ENCODE measurements at places on chromosomes 7 and 10.

DNA sequence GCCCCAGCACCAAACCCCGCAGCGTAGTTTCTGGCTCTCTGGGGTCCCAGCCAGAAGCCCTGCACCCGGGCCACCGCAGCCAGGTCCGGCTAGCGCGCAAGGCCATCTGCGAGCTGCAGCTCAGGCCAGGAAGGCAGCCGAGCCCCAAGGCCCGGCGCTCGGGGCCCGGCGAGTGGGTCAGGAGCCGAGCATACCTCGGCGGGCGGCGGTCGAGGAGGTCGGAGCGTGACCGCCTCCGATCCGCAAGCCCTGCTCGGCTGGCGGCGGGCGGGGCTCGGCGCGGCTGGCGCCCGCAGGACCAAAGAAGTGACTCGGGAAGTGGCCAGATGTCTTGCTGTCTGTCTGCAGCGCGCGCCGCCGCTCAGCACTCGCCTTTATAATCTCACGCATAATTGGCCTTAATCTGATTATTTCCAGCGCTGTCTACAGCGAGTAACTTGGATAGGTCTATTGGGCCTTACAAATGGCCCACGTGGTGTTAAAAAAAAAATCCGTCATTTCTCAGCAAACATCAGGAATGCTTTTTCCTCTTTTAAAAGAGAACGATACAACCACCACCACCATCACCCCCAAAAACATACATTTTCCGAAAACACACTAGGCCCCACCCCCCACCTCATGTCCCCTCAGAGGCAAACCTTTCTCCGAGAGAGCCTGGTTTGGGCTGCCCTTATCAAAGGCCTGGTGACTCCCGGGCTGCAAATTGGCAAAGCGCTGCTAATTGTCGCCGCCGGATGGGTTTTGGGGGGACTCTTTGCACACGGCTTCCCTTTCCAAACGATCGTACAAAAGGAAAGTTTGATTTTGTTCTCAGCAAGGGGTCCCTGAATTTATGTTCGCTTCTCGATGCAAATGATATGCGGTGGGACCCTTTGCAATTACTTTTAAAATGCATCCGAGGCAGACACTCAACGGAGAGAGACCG is at the start of gene DRGX:
Gene DRGX (minus strand): TSS at position 349 of the 925 bp plus-strand sequence. CDS start 649 bp downstream, outside the sequence.
- DNase-seq, result no peak

- DNase-seq, result no peak
These were observed 10.8 kb downstream of the PDE1C start for GRCh38 chr7:32059289-32060011.

GRCh38 chr10:124627866-124628675 is 116.1 kb downstream of the FAM53B start:
- no peak for DNase-seq

GRCh38 chr7:4758111-4758510 is 17.3 kb upstream of the AP5Z1 start:
- no peak for DNase-seq

DNA sequence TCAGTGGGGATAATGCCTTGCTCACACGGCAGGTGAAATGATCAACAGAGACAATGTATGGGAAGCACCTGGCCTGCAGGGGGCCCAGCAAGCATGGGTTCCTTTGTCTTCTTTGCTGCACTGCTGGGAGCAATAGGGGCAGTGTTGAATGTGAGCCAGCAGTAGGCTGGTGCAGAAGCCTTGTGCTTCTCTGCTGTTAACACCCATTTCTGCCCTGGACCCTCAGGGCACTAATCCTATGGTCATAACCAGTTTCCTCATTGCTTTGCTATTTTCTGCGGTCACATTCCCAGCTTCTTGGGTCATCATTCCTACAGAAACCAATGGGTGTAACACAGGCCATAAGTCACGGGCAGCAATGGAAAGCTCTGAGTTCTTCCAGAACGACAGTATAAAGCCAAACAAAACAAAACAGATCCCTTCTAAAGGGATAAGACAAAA is 10.9 kb upstream of the LGI1 start:
- DNase-seq, result no peak

GRCh38 chr7:28356619-28357018 is 55.7 kb upstream of the CREB5 start:
- no peak for DNase-seq

DNA sequence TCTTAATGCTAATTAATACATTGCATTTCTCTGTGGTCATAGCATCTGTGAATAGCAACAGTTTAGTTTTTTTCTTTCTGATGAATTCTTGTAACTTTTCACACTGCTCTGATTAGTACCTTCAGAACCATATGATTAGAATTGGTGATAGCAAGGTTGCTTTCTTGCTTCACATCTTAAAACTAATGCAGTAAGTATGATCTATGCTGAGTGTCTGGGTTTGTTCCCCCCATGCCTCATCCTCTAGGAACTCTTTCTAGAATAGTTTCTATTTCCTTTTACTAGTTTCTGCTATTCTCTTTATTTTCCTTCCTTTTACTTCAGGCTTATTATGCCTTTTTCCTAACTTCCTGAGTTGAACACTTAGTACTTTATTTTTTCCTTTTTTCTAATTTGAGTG is 32.4 kb downstream of the TES start:
- no peak for DNase-seq

- DNase-seq, result no peak
These were observed 35.4 kb downstream of the JMJD1C start for GRCh38 chr10:63430091-63430998.

- no peak for DNase-seq
These were observed 5.6 kb downstream of the GDF10 start for GRCh38 chr10:47305566-47305965.

DNA sequence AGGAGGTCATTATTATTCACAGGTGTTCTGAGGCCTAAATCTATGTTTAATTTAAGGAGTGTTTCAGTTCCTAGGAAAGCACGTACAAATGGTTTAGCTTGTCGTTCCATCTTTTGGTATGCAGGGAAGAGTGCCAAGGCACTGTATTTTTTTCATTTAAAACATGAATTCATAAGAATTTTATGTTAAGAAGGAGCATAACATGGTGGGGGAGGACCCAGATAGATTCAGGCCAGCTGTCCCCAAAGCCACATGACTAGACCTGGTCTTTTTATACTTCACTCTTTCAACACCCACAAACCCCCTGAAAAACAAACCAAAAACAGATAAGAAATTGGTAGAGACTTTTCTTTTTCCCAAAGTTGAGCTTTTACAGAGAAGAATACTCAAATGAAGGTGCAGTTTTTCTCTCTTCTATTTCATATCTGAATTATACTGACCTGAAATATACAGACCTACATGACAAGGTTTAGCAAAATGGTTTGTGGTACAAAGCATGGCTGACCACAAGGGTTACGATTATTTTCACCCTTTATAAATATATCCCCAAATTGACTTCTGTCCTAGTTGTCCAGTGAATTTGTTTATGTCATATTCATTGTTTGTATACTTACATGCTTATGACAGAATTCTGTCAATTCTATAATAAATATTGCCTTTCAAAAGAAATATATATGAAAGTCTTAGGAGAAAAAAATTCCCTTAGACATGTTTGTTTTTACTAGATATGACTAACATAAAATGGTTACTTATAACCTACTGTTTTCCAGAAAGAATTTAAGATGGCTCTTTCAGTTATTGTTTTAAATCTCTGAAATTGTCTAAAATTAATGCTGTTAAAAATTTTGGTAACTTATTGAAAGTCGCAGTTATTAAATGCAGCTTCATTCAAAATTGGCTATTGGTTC is 71.3 kb downstream of the AP3M1 start:
- no peak for DNase-seq

DNA sequence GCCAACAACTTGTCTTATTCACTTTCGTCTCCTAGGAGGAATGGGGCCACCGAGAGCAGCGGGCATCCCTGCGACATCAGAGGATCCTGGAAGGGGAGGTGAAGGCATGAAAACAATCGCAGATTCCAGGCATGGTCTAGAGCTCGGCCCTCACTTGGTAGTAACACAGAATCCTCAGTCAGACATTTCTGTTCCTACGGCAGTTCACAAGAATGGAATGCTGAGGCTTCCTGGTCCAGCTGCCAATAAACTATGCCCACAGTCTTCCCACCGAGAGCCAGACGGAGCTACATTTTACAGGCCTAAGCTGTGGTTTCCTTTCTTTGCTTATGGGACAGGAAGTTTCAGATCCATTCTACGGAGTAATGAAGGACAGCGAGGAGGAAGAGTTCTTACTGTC is 75.8 kb downstream of the OR13A1 start:
- DNase-seq, result no peak

DNA sequence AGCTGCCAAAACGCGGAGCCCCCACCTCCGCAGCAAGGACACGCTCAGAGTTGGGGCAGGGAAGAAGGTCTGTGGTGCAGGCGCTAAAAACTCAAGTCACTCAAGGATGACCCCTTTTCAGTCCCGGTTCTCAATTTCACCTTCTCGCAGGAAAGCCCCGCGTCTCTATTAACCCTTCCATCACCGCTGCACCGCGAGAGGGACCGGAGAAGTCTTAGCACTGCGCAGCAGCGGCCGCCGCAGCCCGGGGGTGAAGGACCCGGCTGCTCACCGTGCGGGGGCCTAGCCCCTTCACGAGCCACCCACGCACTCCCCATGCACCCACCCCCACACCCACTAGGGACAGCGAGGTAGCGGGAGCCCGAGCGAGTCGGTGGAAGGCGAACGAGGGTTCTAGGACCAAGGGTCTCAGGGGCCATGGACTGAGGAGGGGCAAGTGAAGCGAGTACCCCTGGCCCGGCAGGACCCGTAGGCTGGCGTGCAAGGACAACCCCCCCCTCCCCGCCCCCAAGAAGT is 162.9 kb downstream of the SH3PXD2A start:
- peak; percentile 47 for DNase-seq

GRCh38 chr7:140674356-140674800 is 1.6 kb downstream of the ADCK2 start:
- peak; percentile 28 for DNase-seq

DNA sequence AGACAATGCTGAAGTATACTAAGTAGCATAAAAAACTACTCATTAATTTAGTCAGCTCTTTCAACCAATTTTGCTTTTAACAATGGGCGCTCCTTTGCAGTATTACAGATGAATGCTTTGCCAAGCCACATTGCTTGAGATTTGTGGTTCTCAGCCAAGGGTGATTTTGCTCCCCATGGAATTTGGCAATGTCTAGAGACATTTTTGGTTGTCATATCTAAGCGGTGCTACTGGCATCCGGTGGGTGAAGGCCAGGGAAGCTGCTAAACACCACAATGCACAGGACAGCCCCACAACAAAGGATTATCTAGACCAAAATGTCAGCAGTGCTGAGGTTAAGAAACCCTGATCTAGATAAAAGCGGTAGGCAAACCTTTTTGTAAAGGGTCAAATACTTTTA is 112.0 kb downstream of the UBE2H start:
- no peak for DNase-seq

DNA sequence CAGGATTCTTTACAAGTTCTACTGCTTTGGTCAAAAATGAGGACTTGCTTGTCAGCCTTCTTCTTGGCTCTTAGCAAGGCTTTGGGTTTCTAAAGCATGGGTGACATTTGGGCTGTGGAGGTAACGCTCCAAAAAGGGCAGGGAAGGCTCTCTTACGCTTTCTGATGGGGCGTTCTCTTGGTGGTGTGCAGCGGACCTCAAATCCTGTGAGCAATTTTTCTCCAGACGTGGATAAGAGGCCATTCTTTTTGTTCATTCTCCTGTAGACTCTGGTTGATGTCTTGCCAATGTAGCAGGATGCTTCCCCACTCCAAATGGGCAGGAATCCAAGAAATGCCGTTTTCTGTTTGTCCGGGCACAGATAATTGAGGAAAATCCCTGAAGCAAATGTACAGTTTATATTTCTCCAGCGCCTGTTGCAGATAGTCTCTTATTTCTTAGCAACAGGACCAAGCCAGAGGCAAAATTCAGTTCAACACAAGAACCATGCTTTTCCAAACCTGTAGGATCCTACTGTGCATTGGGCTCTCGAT is 138.4 kb upstream of the NFE2L3 start:
- no peak for DNase-seq

GRCh38 chr7:16535500-16535899 is 8.9 kb downstream of the LRRC72 start:
- no peak for DNase-seq

DNA sequence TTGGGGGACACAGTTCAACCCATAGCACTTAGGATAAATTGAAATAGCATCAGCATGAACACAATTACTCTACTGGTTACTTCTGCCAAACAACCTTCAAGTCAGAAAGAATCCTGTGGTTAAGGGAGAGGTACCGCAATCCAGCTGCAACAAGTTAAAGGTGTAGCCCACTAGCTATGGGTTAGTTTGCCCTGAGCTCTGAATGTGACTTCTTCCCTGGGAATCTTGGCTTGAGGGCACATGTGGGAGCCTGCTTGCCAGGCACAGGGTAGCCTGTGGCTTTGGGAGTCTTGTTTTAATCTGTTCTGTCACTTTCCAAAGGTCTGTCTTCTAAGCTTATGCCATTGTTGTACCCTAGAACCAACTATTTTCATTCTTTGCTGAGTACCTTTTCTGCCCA is 8.9 kb upstream of the SGPL1 start:
- no peak for DNase-seq

DNA sequence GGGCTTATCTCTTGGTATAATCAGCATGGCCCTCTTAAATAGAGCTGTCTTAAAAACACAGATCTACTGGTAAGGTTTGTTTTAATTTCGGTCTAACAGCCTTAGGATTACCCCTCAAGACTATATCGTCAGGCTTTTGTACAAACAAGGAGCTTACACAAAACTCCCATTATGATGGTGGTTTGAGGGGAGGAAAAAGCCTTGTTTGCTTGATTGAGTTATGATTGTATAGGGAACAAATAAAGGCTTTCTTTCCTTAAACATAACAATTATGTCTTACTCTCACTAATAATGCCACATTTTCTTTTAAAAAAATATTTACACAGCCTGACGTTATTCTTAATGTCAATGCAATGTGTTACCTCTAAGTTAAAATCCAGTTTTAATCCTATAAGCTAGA is 188.8 kb upstream of the TCF7L2 start:
- DNase-seq, result no peak

DNA sequence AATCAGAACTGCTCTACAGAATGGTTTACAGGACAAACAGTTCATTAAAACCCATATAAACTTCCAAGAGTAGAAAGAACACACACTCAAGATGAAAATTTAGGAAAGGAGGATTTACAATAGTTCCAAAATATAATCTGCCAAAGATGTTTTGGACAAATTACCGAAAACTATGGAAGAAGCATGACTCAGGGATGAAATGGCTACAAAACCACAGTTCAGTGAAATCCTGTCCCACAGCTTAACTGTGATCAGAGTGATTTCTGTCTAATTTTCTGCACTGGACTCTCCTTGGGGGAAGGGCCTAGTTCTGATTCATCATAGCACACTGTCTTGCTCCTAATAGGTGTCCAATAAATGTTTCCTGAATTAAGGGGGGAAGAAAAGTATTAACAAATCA is 82.2 kb downstream of the HIPK2 start:
- no peak for DNase-seq

DNA sequence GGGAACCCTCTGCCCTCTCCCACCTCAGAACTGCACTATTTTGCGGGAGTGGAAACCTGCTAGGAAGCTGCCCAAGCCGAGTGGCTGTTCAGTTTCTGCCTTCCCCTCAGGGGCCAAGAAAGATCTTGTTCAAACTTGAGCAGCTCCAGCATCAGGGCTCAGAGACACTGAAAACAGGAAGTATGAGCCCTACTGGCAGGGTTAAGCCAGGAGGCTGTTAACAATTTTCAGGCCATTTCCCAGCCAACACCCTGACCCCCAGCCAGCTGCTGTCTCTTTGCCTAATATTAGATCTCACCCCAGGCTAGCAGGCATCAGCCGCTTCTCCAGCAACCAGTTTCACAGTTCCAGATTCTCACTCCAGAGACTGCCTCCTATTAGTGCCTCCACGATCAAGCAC is 9.2 kb downstream of the PLAU start:
- DNase-seq, result peak; percentile 39

- no peak for DNase-seq
These were observed 157.7 kb downstream of the ADARB2 start for GRCh38 chr10:1579671-1580070.

- no peak for DNase-seq
These were observed 8.0 kb upstream of the RAB18 start for GRCh38 chr10:27496137-27496536.

Measured in CD4-positive, alpha-beta T cell treated with Interleukin-15 for 1 hour (primary cell).